GM04503 (cell line): ENCODE measurements at places on chromosomes 11 and 22.

GRCh38 chr11:21401496-21401895, 732.1 kb downstream of the NELL1 start:
- no peak for DNase-seq

DNA sequence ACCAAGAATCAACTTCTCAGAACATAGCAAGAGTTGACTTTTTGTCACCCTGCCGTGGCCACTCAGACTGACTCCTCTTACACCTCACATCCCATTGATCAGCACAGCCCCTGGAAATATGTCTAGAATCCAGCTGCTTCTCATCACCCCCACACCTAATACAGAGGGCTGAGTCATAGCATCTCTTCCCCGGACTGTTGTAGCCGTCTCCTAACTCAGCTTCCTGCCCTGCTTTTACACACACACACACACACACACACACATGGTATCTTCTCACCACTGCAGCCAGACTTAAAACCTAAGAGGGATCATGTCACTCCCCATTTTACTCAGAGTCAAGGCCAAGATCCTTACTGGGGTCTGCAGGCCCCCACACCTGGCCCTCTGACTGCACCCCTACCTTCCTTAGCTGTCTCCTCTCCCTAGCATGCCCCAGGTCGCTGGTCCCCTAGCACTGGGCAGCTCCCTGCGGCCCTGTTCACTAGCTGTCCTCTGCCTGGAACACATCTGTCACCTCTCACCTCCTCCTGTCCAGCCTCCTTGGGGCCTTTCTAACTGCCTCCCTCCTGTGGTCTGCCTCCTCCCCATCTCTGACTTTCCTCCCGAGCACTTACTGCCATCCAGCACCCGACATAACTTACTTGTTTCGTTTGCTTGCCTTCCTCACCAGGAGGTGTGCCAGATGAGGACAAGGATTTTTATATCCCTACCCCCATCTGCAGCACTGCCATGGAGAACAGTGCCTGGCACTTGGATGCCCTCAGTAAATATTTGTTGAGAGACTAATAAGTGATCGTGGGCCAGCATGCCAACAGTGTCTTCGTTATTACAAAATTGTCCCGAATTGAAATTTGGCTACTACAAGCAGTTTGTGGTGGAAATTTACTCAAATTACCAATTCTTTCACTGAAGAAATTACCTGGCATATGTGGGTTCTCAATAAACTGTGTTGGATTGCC, 61.9 kb downstream of the BMAL1 start:
- DNase-seq: peak; percentile 69

GRCh38 chr11:113174882-113175281, 139.5 kb upstream of the TTC12 start:
- no peak for DNase-seq

- DNase-seq: no peak
Observed at GRCh38 chr11:96341211-96342013, 1.6 kb downstream of the MAML2 start.

DNA sequence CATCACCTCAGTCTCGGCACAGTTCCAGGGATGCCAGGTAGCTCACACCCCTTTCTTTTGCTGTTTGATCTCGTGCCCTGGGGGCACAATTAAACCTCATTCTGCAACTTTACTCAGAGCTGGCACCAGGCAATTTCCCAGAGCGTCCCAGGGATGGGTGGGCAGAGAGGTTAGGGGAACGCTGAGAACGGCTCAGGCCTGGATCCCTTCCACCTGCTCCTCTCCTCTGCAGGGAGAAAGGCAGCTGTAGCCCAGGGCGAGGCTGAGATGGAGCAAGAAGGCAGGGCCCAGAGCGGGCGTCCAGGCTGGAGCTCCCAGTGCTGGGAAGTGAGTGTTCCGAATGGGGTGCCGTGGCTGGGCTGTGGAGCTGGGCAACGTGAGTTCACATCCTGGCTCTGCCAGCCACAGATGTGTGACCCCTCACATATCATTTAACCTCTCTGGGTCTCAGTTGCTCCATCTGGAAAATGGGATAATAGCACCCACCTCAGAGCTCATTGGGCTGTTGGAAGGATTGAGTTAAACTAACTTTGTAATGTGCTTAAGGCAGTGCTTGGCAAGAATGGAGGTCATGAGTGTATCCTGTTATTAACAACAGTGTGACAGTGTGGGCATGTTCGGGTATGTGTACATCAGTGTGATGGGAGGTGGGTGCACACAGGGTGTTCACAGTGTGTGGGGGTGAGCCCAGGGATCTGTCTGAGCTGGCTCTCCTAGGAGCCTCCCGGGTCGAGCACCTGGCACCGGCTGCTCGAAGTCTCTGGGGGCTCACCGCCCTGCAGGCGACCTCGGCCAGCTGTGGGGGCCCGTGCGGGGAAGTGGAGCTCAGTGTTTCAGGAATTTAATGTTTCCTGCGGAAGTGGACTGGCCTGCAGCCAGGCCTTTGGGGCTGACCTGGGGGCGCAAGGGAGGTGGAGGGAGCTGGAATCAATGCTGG, 15.5 kb downstream of the OTUB1 start:
- DNase-seq: no peak

DNA sequence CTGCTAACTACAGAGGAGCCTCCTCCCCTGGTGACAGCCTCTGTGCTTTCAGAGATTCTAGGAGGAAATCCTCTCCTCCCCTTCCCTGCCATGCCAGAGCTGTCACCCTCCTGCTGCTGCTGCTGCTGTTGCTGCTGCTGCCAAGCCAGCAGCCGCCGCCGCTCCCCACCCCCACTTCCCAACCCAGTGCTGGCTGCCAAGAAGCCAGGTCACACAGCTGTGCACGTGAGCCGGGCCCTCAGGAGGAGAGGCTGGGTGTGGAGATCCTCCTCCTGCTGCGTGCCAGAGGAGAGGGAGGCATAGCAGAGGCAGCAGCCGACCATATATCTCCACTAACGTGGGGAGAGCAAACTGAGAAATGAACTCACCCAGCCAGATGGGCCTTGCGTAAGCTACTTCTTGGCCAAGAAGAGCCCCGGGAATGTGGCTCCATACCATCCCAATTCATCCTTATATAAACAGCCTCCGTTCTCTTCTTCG, 12.4 kb downstream of the CRY2 start:
- peak; percentile 98 for DNase-seq

- DNase-seq: no peak
Observed at GRCh38 chr11:66391322-66391721, 19.8 kb upstream of the SLC29A2 start.

- no peak for DNase-seq
Observed at GRCh38 chr11:123217897-123218296, 22.8 kb upstream of the CLMP start.

DNA sequence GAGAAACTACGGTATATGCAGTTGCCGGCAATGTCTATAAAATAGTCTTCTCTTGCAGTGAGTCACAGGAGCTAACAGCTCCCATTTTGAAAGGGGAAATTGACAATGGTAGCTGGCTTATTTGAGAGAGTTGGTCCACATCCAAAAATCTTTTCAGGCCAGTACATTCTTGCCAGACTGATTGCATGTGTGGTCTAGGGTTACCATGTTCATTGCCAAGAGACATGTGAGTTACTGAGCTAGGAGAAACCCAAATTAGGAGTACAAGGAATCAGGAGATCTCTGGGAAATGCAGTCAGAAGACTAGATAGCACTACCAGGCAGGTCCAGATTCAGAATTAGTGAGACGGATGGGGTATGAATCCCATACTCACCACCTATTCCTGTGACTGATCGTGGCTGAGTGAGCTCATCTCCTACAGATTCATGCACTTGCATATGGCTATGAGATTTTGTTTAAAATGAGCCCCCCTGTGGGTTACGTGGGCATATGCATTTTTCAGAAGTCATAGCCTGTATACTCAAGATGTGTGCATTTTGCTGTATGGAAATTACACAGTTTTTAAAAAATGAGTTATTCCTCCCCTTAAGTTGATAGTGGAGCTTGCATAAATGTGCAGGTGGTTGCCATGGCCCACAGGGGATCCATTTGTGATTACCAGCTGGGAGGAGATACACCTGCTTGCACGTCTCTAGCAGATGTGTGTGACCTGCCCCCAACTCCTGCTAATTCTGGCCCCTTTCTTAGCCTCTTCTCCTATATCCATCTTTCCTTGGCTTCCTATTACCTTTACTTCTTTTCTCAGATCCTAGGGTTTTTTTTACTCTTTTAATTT, 102.7 kb downstream of the COMMD9 start:
- DNase-seq: peak; percentile 17

- DNase-seq: no peak
Observed at GRCh38 chr11:128784059-128784804, 82.9 kb downstream of the KCNJ1 start.

GRCh38 chr11:45332276-45332934, 46.3 kb upstream of the SYT13 start:
- no peak for DNase-seq

GRCh38 chr11:36390963-36391471, 94.9 kb downstream of the PRR5L start:
- DNase-seq: no peak

DNA sequence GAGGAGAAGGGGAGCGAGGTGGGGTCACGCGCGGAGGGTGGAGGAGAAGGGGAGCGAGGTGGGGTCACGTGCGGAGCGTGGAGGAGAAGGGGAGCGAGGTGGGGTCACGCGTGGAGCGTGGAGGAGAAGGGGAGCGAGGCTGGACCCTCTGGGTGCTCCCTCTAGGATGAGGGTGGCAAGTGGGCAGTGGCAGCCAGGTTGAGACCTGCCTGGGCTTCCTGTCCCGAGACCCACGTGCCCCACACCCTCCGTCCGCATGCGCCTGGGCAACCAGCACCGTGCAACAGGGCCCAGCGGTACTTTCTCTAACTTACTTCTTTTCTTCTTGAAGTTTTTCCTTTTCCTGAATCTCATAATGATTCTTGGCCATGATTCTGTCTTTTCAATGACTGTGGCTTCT, 11.1 kb downstream of the MRPL21 start:
- no peak for DNase-seq

DNA sequence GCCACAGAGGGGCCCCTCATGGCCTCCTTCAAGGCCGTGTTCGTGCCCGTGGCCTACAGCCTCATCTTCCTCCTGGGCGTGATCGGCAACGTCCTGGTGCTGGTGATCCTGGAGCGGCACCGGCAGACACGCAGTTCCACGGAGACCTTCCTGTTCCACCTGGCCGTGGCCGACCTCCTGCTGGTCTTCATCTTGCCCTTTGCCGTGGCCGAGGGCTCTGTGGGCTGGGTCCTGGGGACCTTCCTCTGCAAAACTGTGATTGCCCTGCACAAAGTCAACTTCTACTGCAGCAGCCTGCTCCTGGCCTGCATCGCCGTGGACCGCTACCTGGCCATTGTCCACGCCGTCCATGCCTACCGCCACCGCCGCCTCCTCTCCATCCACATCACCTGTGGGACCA, 10.0 kb downstream of the CXCR5 start:
- no peak for DNase-seq

GRCh38 chr11:2092464-2092910, 46.7 kb downstream of the IGF2 start:
- DNase-seq: no peak

DNA sequence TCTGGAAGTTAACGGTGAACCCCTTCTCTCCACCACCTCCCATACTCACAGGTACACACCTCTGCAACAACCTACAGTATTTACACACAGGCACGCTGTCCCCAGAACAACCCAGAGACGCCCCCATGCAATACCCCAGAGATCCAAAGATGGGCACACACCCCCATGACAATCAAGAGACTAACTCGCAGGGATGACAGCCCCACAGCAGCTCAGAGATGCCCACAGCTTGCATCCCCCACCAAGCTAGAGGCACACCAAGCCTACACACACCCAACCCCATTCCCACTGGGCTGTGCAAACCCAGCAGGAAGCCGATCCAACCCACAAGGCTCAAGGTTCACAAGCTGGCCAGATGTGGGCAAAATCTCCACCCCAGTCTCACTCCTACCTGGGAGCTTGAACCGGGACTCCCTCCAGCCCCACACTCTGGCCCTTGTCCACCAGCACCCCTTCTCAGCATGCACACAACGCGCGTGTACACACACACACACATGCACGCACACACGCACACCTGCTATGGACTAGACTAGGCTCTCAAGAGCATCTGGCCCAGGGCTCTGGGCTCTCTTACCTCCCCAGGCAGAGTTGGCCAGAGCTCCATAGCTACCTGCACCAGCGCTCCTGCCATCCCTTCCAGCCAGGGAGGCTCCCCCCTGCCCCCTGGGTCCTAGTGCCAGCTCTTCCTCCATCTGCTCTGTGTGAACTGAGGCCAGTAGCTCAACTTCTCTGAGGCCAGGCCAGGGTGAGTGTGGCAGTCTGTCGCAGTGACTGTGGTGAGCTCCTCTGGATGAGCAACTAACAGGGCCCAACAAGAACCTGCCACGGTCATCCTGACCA, 11.5 kb downstream of the STARD10 start:
- DNase-seq: no peak

GRCh38 chr11:14541192-14541947, 21.2 kb upstream of the PSMA1 start:
- DNase-seq: no peak

DNA sequence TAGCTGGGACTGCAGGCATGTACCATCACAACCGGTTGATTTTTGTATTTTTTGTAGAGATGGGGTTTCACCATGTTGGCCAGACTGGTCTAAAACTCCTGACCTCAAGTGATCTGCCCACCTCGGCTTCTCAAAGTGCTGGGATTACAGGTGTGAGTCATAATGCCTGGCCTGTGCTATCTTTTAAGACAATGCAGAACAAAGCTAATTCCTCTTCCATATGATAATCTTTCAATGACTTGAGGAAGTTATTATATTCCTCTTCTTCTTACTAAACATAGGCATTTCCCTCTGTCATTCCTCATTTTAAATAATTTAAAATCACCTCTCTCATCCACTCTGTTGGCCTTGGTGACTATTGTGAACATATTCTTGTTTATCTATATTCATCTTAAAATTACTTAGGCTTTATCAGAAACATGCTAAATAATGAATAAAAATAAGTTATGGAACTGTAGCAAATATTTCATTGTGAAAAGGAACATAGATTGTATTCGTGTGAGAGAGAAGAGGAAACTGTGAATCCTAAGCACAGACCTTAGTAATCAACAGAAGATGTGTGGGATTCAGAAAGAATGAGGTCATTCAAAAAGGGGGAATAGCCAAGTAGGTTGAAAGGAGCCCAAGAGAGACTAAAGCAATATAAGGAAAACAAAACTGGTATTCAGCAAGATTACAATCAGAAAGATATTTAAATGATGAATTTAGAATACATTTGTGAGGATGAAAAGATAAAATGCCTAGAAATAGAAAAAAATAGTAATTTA, 269.4 kb downstream of the TTC28 start:
- no peak for DNase-seq

- no peak for DNase-seq
Observed at GRCh38 chr11:8080674-8081590, at the start of gene TUB. TSS of gene TUB (plus strand) at chr11:8081211. CDS start at chr11:8081511, 300 bp downstream.

GRCh38 chr11:41307296-41308080, 152.0 kb downstream of the LRRC4C start:
- DNase-seq: no peak

DNA sequence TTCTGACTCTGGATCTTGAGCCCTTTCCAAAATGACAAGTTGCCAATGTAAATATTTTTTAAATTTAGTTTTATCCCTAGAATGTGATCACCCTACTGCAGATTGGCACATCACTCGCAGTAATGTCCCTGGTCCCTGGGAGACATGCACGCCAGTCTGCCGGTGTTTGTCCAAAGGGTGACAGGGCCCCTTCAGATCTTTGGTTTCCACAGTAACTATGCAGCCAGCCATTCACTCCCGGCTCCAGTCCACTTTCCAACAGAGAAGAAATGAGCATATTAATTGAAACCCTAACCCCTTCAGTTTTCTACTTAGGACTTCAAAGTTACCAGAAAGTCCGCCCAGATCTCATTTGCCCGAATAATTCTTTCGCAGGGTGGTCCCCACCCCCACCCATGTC, 25.8 kb upstream of the RASSF10 start:
- DNase-seq: no peak

GRCh38 chr11:108216988-108217387, 5.5 kb downstream of the NPAT start:
- no peak for DNase-seq
